Activated CD4-positive, alpha-beta memory T cell treated with anti-CD3 and anti-CD28 coated beads for 36 hours (primary cell): ENCODE measurements at places on chromosomes 11 and 22.

GRCh38 chr11:122668562-122669090, 13.1 kb downstream of the UBASH3B start:
- H3K4me3 ChIP-seq = no peak overlapping the region
- H3K4me1 ChIP-seq = peaks cover 52% of the 10 kb centered on the region
- H3K27ac ChIP-seq = peak overlapping the region; percentile 29

DNA sequence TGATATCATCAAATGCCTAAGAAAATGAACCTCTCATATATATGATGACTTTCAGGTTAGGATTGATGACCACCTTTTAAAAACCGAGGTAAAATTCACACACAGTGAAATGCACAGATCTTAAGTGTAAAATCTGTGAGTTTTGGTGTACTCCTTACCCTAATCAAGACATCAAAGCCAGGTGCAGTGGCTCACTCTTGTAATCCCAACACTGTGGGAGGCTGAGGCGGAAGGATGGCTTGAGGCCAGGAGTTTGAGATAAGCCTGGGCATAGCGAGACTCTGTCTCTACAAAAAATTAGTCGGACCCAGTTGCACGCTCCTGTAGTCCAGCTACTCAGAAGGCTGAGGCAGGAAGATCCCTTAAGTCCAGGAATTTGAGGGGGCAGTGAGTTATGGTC, 140.4 kb downstream of the UVRAG start:
- no peaks in the 10 kb centered on the region for H3K36me3 ChIP-seq
- H3K4me3 ChIP-seq = no peak overlapping the region
- peaks cover 3% of the 10 kb centered on the region for H3K4me1 ChIP-seq
- no peaks in the 10 kb centered on the region for H3K27me3 ChIP-seq
- DNase-seq = no peak
- H3K27ac ChIP-seq = no peak overlapping the region

GRCh38 chr11:44193856-44194255, 98.4 kb downstream of the EXT2 start:
- DNase-seq = no peak
- H3K27ac ChIP-seq = no peak overlapping the region
- H3K27me3 ChIP-seq = no peaks in the 10 kb centered on the region
- H3K4me1 ChIP-seq = peaks cover 32% of the 10 kb centered on the region

- no peaks in the 10 kb centered on the region for H3K27me3 ChIP-seq
- H3K36me3 ChIP-seq = peaks cover 12% of the 10 kb centered on the region
- no peak overlapping the region for H3K4me3 ChIP-seq
- H3K27ac ChIP-seq = no peak overlapping the region
Observed at GRCh38 chr11:43419460-43419859, 60.7 kb downstream of the TTC17 start.

GRCh38 chr11:117232092-117232878, at the start of gene RNF214:
TSS of gene RNF214 (plus strand) at chr11:117232671. CDS start at chr11:117234273, 1,602 bp downstream.
- peak; percentile 83 for DNase-seq
- peak within 1 kb of the TSS; percentile 99 for H3K4me3 ChIP-seq
- H3K27me3 ChIP-seq = no peaks in the 10 kb centered on the region
- H3K4me1 ChIP-seq = peaks cover 37% of the 10 kb centered on the region
- H3K27ac ChIP-seq = peak within 1 kb of the TSS; percentile 98

GRCh38 chr11:128895526-128895925, 4.4 kb downstream of the KCNJ5 start:
- no peak for DNase-seq
- no peak overlapping the region for H3K4me3 ChIP-seq
- H3K27ac ChIP-seq = no peak overlapping the region
- H3K4me1 ChIP-seq = peaks cover 3% of the 10 kb centered on the region

GRCh38 chr11:21927628-21928027, 265.3 kb upstream of the ANO5 start:
- H3K4me3 ChIP-seq = no peak overlapping the region
- no peaks in the 10 kb centered on the region for H3K27me3 ChIP-seq
- DNase-seq = no peak
- no peaks in the 10 kb centered on the region for H3K36me3 ChIP-seq
- no peaks in the 10 kb centered on the region for H3K4me1 ChIP-seq

GRCh38 chr11:8056810-8057463, 24.1 kb upstream of the TUB start:
- DNase-seq = no peak
- no peak overlapping the region for H3K4me3 ChIP-seq
- H3K27ac ChIP-seq = no peak overlapping the region

- H3K36me3 ChIP-seq = no peaks in the 10 kb centered on the region
- H3K27ac ChIP-seq = no peak overlapping the region
- DNase-seq = no peak
- no peak overlapping the region for H3K4me3 ChIP-seq
- no peaks in the 10 kb centered on the region for H3K4me1 ChIP-seq
Observed at GRCh38 chr11:68659158-68659921, 25.0 kb upstream of the GAL start.

DNA sequence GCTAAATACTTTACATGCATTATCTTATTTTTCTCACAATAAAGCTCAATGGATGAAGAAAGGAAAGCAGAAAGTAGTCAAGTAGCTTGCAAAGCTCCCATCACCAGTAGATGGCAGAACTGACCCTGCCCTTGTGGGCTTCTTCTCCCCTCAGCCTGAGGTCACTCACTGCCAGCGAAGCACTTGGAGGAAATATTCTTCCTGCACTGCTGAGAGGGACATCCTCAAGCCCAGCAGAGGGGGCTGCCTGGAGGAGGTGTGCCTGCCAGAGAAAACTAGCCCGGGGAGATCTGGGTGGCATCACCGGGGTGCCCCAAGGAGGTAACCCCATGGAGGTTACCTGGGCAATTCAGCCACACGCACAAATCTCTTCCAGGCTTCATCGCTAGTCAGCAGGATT, 6.6 kb downstream of the APOL4 start:
- no peak overlapping the region for H3K4me3 ChIP-seq
- no peaks in the 10 kb centered on the region for H3K36me3 ChIP-seq

DNA sequence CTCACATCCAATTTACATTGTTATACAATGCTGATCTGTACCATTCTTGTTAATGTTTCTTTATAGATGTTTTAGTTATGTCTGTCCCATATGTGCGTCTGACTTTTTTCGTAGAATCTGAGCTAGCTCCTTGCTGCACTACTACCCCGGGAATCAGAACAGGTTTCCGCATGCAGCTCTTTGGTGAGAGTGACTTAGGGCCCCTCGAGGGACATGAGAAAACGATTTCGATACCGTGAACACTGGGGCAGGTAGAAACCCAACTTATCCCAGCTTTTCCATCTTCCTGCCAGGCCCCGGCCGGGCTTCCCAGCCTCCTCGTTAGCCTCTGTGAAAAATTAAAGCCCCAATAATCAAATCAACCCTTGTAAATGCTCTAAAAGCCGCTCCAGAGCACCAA, 23.4 kb upstream of the PKNOX2 start:
- H3K4me3 ChIP-seq = no peak overlapping the region
- peaks cover 22% of the 10 kb centered on the region for H3K27me3 ChIP-seq
- no peak overlapping the region for H3K27ac ChIP-seq
- H3K4me1 ChIP-seq = peaks cover 4% of the 10 kb centered on the region
- no peaks in the 10 kb centered on the region for H3K36me3 ChIP-seq

DNA sequence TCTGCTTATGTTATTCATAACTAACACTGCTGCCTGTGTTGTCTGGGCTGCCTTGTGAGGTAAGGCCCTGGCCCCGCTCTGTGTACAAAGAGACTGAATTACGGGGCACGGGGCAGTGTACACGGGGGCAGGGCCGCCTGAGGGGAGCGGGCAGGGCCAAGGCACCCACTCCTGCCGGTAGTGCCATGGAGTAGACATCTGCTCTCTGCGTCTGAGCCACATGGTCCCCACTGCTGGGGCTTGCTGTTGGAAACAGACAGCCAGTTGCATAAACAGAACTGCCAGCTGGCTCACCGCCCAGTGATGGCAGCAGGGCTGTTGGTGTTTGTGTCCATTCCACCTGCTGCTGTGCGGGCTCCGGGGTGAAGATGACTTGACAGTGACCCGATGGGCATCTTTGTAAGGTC, 19.8 kb downstream of the FAM118A start:
- peaks cover 28% of the 10 kb centered on the region for H3K36me3 ChIP-seq
- no peak overlapping the region for H3K4me3 ChIP-seq
- H3K4me1 ChIP-seq = peaks cover 12% of the 10 kb centered on the region
- H3K27me3 ChIP-seq = no peaks in the 10 kb centered on the region
- DNase-seq = no peak
